Stimulated activated CD4-positive, alpha-beta T cell treated with anti-CD3 and anti-CD28 coated beads, Interleukin-1b, Interleukin-23, amount 100 ng/mL, for 1 hour (primary cell): ENCODE measurements at places on chromosomes 2 and 18.

GRCh38 chr2:10360850-10361588 is 58.3 kb downstream of the HPCAL1 start:
- no peak for DNase-seq

DNA sequence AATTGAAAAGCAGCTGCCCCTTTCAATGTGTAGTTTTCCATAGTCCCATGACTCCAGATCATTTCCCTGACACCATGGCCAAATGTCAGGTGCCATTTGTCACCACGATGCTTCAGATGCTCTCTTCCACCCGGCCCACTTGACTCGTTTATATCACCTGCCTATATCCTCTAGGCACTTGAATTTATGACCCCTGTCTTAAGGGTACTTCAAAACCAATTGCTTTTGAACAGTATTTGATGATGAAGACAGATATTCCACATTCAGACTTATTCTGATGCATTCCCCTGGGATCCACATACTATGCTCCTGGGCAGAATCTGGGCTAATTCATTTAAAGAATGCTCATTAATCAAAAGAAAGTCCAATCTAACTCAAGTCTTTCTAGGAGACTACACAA is 16.9 kb upstream of the RHBDD1 start:
- DNase-seq: no peak

DNA sequence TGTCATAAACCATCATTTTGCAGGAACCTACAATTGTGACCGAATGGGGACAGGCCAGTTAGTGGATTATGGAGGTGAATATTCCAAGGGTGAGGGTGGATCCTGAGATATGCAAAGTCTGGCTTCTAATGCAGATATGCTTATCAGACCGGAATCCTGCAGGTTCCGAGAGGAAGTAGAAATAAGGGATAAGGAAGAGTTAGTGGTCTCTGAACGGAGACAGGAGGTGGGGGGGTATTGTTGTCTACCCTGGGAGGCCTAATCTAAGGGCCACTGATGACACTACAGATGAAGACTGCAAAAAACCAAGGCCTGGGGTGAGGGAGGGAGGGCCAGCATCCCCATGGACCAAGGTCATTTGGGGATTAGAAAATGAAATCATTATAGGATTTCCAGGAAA is 67.7 kb upstream of the GATA6 start:
- DNase-seq: no peak

DNA sequence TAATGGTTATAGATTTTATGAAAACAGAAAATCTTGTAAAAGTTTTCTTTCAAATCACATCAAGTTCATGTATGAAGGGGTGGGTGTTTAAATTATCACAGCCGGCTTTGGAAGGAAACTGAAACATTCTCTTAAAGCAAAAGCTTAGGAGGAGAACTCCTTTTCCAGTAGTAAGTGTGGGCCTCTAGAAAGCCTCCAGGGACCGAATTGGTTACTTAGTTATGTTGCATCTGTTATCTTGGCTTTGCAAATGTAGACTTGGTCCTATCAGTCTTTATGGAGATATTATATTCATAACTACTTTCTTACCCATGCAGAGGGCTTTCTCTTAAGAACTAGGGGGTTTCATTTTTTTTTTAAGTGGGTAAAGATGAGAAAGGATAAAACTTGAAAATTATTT is 7.4 kb downstream of the NAB1 start:
- no peak for DNase-seq

DNA sequence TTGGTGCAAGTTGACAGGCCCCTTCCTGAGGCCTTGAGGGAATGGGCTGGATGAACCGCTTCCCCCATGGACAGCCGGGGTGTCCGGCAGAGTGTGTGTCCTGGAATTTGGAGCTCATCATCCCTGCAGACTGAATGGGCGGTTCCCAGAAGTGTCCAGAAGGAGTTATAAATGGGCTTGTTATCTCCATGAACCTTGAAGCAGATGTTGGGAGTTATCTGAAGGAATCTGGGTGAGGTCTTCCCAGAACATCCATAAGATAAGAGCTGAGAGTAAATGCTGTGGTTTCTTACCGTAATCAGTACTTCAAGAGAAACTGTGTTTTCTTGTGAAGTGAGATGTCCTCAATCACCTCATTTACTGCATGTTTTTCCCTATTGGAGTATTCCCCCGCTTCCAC is 21.1 kb downstream of the PLB1 start:
- no peak for DNase-seq

- DNase-seq: no peak
Measured at GRCh38 chr18:7269942-7270341, 39.1 kb downstream of the LRRC30 start.

DNA sequence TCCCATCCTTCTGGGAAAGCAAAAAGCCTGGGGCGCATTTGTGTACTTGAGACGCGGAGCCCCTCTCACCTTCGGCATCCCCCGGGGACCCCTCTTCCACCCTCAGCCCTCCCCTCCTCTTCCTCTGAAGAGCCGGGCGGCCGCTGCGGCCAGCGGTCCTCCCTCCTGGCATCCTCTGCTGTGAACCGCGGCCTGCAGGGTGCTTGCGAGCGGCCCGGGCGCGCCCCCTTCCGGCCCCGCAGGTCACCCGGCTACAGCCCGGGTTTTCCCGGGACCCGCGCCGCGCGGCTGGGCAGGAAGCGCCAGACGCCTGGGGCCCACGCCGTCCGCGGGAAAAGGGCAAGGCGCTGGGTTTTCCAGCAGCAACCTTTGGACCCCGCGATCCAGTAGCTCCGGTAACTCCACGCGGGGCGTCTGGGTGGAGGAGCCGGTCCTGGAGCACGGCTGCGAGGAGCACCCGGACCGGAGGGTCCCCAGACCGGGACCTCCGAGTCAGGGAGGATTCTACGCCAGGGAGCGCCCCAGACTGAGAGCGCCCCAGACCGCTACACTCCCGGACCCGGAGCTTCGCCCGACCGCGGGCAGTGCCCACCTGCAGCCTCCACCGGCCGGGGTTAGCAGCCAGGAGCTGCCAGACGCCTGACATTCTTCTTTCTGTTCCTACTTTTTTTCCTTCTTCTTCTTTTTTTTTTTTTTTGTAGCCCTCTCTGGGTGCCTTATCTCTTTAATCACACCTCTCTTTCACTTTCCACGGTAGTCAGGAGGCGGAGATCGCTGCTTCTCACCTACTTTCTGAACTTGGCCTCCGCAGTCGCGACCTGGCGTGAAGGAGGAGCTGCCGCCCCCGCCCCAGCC is at the start of gene IL18R1:
TSS of gene IL18R1 (plus strand) at position 271 of the 855 bp plus-strand sequence. CDS start 6,865 bp downstream, outside the sequence.
- peak; percentile 43 for DNase-seq

- DNase-seq: no peak
Measured at GRCh38 chr18:12895626-12896025, 11.6 kb upstream of the PTPN2 start.
